ENCODE measurements at places on chromosomes 5 and 9. TPM values are rescaled to one million over a fixed set of nuclear protein-coding genes. Genes with fewer than 3 reads are reported as not detected.

The ZBTB6 gene
- 6.5 TPM for total RNA-seq

The PFN3 gene
- total RNA-seq, result not detected

The PRRT1B gene
- total RNA-seq, result 3.7 TPM

The RASEF gene
- 125 TPM for total RNA-seq

The PCDHGA4 gene
- total RNA-seq, result 2.5 TPM
